Tongue (tissue), 3 donors: ENCODE measurements at places on chromosomes 6 and 20. TPM values are rescaled to one million over a fixed set of nuclear protein-coding genes. Genes with fewer than 3 reads are reported as not detected.
A peak's percentile ranks its signal among the peaks of the same experiment; 100 is the strongest.

Gene SLC35D3
- not detected for total RNA-seq

Gene PNLDC1
- 0.82 TPM for total RNA-seq

Gene PACSIN1
- total RNA-seq = 0.10 TPM

Gene TINAG
- total RNA-seq = not detected

Gene BAK1
- 15.7 TPM for total RNA-seq

Gene ANKRD66
- 0.31 TPM for total RNA-seq

Gene GDAP1L1
- total RNA-seq = not detected

DNA sequence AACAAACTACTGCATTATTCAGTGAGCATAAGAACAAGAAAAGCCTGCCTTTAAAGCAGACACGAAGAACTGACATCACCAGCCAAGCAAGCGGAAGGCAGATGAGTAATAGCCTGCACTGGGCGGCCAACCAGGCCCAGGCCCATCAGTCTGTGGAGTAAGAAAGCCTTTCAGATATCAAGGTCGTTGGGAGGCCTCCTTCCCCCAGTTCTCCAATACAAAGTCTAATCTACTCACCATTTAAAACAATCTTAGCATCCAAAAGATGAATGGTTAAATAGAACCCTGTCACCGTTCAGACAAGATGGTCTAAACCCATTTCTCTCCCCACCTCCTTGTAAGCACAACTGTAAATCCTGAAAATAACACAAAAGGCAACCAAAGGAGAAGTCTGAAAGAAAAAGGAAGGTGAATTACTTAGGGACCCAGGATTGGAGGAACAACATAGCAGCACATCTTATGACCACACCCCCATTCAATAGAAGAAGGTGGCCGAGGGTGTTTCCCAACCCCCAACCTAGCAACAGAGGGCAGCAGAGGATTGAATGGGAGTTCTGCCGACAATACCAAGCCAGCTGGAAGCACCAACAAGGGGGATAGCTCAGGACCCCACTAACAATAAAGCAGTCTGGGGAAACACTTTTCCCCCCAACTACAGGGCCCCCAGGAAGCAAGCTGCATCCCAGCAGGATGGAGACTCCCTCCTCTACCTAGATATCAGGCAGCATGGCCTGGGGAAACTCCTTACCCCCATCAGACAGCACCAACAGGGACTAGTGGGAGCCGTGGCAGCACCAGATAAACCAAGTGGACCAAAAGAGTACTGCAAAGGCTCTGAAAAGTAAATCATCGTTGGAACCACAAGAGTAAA is 67.9 kb downstream of the ZHX3 start:
- DNase-seq = peak; percentile 54

DNA sequence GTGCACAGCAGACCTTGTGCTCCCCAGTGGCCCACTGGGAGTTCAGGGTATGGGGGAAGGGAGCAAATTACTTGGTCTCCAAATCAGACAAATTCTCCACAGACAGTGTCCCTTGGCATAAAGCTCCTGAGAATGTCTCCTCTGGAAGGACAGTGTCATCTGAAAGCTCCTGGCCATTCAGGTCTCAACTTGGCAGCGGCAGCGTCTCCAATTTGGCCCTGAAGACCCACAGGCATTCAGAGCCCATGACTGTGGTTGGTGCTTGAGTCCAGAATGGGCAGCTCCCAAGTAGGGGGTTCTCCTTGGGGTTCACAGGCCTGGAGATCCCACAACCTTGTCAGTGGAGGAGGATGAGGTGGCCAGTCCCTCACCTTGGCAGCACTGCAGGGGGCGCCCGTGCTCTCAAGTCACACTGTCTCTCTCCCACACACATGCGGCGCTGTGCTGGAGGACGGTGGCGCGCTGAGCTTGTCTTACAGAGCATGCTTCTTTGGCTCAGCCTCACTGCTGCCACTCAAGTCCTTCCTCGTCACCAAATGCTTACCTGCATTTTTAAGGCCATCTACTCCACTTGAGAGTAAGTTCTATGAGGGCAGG is 20.7 kb downstream of the DYNLRB1 start:
- no peak for DNase-seq

- no peak for DNase-seq
Observed at GRCh38 chr6:89553431-89553830, 85.1 kb downstream of the LYRM2 start.

DNA sequence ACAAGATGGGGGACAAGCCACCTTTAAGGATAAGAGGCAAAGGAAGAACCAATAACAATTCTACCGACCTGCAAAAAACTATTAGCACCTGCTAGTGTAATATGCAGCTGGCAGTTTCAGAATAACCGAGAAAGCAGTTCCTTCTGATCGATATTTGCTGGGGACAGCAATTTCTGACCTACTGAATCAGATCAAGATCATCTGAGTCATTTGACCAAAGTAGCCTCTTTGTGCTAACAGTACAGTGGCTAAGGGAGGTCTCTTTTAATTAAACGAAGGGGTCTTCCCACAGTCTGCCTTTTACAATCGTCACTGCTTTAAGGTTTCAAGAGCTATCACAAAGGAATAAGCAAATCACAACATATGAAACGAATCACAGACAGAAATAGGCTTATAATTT is 318.9 kb downstream of the BTBD9 start:
- DNase-seq = no peak

DNA sequence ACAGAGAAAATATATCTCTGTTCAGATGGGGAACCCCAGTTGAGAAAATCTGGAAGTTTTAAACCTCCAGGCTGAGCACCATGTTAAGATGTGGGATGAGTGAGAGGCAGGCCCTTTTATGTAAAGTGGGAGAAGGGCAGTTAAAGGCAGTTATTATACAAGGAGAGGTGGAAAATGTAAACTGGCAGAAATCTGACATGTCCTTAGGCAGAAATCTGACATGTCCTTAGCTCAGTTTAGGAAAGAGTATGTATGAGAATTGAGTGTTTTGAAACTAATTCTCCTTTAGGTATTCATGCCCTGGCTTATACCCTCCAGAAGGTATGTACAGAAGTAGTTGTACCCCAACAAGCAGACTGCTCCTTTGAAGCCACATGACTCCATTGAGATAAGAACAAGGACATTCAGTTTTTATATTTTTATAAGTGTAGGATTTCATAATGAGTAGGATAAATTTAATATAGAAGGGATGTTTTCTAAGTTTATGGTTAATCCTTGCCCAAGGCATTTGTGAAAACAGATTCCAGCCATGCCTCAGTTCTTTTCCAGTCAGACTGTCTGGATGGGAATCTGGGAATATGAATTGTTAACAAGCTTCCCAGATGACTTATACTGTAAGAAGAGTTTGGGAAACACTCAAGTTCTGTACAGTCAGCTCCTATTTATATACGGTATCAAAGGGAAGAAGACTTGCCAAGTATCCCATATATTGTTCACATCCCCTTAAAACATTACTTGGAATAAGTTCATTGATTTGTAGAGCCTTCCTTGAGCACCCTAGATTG is 87.7 kb downstream of the SCAND1 start:
- no peak for DNase-seq

DNA sequence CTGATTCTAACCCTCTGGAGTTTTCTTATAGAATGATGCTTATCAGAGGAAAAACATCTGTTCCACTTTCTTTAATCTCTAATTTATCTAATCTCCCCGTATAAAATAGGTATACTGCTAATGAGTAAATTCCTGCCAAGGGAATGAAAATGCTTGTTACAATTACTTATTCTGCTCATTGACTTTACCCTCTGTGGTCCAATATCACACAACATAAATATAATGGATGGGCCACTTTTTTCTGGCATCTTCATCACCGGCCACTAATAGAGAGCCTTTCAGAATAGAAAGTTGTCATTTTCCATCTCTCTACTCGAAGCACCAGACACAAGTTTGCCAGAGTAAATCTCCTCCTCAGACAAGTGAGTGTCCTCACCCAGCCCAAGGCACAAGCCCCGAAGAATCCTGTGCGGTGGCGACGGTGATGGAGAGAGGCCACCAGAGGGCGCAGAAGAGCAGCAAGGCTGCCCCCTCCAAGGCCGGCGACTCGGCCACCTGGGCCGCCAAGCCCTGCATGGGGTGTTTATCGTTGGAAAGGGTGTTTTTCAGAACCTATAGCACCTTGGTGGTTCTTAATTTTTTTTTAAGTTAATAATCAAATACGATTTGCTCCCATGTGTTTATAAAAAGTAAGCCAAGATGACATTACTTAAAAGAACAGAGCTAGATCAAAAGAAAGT is 212.9 kb upstream of the ARID1B start:
- peak; percentile 88 for DNase-seq

DNA sequence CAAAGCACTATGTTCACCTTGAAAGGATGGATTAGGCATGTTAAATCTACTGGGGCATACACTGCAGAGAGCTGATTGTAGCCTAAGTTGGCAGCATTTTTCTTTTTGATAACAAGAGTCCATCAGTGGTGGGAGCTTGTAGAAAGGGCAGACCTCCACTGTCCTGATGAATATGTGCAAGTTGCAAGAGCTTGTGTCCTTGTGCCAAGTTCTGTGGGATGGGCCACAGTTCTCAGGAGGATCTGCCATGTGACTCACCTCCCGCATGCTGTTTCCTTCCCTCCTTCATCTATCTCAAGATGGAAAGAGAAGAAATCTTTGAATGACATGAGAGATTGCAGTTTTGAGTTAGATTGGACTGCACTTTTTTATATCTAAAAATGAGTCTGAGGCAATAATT is 58.3 kb upstream of the GGTLC1 start:
- DNase-seq = no peak

- DNase-seq = no peak
Observed at GRCh38 chr6:144745439-144745838, 460.3 kb downstream of the UTRN start.

DNA sequence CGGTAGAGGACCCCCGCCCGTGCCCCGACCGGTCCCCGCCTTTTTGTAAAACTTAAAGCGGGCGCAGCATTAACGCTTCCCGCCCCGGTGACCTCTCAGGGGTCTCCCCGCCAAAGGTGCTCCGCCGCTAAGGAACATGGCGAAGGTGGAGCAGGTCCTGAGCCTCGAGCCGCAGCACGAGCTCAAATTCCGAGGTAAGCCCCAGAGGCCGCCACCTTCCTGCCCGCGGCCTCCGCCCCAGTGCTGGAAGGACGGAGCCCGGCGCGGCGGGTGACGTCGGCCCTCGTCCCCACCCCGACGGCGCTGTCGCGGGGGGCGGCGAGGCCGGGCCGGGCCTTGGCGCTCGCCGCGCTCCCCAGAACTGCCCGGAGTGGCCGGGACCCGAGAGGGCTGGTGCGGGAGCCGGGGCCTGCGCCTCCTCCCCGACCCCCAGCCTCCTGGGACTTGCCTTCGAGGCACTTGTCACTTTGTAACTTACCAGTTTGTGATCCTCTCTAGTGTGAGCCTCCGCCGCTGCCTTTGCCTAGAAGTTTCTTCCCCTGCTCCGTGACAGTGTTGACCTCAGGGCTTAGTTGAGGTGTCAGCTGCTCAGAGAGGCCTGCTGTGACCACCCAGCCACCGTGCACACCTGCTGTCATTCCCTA is 417 bp downstream of the VAPB start:
- DNase-seq = peak; percentile 60

- no peak for DNase-seq
Observed at GRCh38 chr20:61645732-61646131, 393.7 kb downstream of the CDH4 start.

DNA sequence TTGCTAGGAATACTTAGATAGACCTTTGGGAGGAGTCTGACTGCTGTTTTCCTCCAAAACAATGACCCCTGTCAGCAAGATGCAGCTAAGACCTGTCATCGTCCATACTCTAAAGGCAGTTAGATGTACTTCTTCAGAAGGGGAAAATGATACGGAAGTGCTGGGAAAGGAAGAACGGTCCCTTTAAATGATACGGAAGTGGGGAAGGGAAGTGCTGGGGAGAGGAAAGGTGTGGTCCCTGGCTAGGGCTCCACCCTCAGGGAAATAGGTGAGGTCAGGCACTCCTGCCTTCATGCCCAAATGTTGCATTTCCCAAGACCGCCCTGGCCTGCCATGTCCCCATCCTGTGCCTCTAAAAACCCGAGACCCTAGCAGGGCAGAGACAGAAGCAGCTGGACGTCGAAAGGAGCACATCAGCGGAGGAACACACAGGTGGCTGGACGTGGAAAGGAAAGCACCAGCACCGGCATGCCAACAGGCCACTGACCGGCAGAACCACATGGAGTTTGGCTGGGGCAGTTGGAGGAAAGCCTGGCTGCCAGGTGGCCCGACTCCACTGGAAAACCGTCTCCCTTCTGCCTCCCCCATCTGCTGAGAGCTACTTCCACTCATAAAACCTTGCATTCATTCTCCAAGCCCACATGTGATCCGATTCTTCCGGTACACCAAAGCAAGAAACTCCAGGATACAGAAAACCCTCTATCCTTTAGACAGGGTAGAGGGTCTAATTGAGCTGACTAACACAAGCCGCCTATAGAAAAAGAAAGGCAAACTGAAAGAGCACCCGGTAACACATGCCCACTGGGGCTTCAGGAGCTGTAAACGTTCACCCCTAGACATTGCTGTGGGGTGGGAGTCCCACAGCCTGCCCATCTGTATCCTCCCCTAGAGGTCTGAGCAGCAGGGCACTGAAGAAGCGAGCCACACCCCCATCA is 94.6 kb downstream of the FAXC start:
- no peak for DNase-seq

DNA sequence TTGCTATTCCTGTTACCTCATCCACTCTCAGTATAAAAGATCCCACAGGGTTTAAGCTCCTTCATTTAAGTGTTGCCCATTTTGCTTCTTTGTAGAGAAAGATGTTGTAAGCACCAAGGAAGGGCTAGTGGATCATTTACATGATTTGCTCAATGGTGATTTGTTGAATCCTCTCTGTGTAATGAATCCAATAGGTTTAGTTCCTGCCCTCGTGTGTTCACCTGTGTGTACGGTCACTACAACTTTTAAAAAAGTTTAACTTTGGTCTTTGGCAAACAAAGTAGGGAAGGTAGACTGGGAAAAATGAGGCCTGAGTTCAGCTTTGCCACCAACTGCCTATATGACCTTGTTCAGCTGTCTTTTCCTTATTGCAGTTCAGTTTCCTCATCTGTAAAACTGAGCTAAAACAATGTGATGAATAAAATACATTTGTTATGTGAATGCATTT is 51.5 kb downstream of the DHX35 start:
- DNase-seq = no peak

DNA sequence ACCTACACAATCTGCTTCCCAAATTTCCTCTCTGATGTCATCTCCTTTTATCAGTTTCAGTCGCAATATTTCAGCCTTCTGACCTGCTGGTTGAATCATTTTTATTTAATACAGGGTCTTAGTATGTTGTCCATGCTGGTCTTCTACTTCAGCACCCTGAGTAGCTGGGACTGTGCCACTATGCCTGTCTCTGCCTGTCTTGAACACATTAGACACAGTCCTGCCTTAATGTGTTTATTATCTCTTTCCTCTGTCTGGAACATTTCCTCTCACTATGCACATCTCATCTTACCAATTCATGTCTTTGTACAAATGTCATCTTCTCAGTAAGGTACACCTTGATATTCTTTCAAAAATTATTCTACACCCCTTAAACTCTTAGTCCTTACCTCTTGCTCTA is 106.5 kb downstream of the THEMIS start:
- no peak for DNase-seq

DNA sequence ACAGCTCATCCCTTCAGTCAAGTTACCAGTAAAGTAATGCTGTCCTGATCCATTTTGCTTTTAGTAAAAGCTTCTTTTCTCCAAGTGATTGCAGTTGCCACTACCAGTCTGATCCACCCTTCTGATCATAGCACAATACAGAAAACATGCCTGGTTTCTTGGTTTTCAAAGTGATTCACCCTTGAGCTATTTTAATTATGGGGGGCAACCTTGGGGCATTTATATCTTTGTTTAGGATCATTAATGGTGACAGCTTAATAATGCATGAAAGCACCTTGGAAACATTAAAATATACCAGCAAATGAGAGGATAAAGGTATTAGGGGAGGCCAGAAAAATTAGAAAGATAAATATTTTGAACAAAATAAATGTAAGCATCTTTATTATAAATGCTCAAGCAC is 38.4 kb downstream of the LRRC1 start:
- no peak for DNase-seq
